H54 (cell line): ENCODE measurements at places on chromosomes 1 and 21.
A peak's percentile ranks its signal among the peaks of the same experiment; 100 is the strongest.

- DNase-seq: no peak
Measured at GRCh38 chr21:38077569-38077968, 161.3 kb upstream of the KCNJ6 start.

GRCh38 chr21:20965816-20966215 lies 32.4 kb upstream of the NCAM2 start:
- DNase-seq: no peak

GRCh38 chr21:41167348-41168342 lies at the start of gene BACE2:
TSS of gene BACE2 (plus strand) at chr21:41168160. CDS start at chr21:41168264, 104 bp downstream.
- peak; percentile 80 for DNase-seq

- DNase-seq: no peak
Measured at GRCh38 chr1:78142736-78143135, 97.0 kb downstream of the GIPC2 start.

GRCh38 chr1:172254521-172255222 lies 165.8 kb upstream of the C1orf105 start:
- DNase-seq: peak; percentile 13

- no peak for DNase-seq
Measured at GRCh38 chr1:118253053-118253915, 68.3 kb upstream of the SPAG17 start.

DNA sequence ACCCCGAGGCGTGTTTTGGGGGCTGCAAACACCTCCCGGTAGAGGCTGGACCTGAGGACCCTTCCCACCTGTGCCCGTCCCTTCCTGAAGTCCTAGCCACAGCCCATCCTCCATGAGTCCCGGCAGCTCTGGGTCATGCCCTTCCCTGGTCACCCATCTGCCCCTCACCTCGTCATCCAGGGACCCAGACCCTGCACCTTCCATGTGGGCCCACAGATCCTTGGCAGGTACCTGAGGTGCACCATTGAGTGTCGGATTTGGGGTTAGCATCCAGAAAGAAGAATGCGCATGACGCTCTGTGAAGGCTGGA lies 6.8 kb downstream of the RNF187 start:
- no peak for DNase-seq

DNA sequence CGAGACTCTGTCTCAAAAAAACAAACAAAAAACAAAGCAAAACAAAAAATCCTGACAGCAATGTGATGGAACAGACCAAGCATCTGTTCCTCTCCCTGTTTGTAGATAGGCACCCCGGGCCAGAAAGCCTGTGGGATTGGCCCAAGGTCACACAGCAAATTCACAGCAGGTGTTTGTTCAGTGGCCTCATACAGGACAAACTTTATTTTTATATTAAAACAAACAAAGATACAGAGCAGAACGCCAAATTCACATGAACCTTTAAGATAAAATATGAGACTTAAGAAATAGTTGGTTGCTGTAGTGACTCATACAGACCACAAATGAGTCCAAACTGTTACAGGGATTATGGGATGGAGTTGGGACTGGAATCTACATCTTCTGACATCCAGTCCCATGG lies 2.3 kb upstream of the CELA2A start:
- DNase-seq: no peak

DNA sequence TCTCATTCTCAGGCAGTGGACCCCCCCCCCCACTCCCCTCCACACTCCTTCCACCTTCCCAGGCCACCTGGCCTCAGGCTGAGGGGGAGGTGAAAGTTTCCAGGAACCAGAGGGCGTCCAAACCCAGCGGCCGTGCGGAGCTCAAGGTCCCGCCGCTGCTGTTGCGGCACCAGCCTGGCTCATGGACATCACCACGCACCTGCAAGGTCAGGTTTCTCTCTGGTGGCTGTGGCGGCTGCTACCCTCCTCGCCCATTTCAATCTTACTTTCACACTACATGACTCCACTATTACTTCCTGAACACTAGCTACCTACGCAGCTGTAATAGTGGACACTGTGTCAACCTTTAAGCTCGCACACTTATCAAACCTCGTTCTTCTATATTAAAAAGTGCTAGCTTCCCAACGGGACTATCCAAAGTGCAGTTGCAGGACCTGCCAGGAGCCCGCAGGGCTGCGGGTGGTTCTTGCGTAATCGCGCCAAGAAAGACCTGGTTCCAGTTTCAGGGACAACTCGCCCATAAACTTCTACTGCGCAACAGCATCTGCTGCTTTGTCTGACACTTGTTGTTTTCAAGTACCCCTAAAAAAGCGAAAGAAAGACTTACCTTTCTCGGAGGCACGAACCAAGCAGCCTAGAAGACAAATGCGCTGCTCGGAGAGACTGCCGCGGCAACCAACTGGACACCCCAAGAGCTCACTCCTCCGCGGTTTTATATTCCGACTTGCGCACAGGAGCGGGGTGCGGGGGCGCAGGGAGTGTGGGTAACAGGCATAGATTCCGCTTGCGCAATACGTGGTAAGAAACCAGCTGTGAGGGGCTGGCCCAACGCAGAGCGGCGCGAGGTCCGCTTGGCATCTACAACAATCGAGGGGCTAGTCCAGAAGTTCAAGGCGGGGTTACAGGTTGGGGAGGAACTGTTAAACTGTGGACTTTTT lies at the start of gene DIRAS3:
Gene DIRAS3 (minus strand): TSS at position 687 of the 938 bp plus-strand sequence. CDS start 3,330 bp downstream, outside the sequence.
- no peak for DNase-seq

DNA sequence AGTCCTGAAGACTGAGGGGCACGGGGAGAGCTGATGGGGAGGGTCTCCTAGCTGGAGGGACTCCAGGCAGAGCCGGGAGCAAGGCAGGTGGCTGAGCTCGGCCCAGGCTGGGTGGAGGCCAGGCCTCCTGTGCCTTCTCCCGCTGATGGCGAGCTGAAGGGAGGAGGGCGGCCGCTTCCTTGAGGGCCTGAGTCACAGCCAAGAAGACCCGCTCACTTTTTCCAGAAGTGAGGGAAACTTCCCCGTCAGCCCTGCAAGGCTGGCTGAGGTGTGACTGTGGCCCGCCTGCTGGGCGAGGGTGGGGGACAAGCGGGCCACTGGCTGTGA lies 1.7 kb upstream of the VWA1 start:
- peak; percentile 78 for DNase-seq

DNA sequence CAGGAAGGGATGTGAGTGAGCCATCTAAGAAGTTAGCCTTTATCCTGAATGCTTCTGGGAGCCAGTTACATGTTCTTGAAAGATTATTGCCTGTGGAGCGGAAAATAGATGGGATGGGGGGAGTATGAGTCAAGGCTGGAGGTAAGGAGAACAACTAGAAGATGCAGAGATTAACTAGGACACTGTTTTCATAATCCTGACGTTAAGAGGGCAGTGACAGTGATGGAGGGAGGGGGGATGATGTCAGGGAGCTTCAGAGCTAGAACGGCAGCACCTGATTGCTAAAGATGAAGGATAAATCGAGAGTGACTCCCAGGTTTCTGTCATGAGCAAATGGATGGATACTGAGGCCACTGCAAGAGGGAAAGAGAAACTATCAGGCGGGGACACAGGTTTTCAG lies 10.0 kb upstream of the RCSD1 start:
- no peak for DNase-seq

DNA sequence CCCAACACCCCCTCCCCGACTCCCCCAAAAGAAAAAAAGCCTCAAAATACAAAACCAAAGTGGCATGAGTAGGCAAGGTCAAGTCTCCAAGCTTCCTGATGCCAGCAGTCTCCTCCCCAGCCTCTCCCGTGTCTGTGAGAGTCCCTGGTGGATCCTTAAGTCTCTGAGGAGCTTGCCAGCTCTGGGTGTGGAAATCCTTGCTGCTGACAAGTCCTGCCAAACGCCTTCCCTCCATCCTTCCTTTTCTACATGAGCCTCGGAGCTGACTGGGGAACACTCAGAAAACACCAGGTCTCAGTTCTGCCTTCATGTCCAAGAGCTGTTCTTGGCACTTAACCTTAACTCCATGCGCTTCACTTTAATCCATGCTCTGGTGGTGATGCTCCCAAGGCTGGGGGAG lies 3.7 kb upstream of the ETV3L start:
- no peak for DNase-seq

DNA sequence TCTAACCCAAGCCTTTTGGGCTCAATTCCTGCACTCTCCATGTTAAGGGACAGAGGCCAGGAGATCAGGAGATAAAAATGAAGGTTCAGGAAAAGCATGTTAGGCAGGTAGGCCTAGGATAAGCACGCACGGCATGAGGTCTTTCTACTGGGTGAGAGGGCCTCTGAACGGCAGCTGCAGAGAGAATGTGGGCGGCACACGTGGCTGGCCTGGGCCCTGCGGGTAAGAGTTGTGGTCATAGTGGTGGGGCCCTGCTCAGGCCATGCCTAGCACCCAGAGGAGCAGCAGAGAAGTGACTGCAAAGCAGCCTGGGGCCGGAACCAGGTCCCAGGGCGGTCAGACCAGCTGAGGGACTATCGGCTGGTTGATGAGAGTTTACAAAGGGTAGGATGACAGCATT lies 7.5 kb upstream of the FOXO6 start:
- no peak for DNase-seq
